ENCODE measurements at places on chromosomes 7 and 10.

- no peak for DNase-seq
- no peak overlapping the region for H3K4me3 ChIP-seq
- H3K27ac ChIP-seq: peak overlapping the region; percentile 32
- peaks cover 67% of the 10 kb centered on the region for H3K4me1 ChIP-seq
- no peaks in the 10 kb centered on the region for H3K27me3 ChIP-seq
- no peaks in the 10 kb centered on the region for H3K36me3 ChIP-seq
Measured at GRCh38 chr7:137953043-137953664, 48.7 kb downstream of the CREB3L2 start.

GRCh38 chr7:81515009-81515408, 254.8 kb downstream of the HGF start:
- no peak overlapping the region for H3K4me3 ChIP-seq
- H3K36me3 ChIP-seq: no peaks in the 10 kb centered on the region

- H3K36me3 ChIP-seq: no peaks in the 10 kb centered on the region
- no peak overlapping the region for H3K4me3 ChIP-seq
- H3K4me1 ChIP-seq: no peaks in the 10 kb centered on the region
- no peak for DNase-seq
- no peak overlapping the region for H3K27ac ChIP-seq
Measured at GRCh38 chr7:118005026-118005425, 131.8 kb upstream of the CTTNBP2 start.

DNA sequence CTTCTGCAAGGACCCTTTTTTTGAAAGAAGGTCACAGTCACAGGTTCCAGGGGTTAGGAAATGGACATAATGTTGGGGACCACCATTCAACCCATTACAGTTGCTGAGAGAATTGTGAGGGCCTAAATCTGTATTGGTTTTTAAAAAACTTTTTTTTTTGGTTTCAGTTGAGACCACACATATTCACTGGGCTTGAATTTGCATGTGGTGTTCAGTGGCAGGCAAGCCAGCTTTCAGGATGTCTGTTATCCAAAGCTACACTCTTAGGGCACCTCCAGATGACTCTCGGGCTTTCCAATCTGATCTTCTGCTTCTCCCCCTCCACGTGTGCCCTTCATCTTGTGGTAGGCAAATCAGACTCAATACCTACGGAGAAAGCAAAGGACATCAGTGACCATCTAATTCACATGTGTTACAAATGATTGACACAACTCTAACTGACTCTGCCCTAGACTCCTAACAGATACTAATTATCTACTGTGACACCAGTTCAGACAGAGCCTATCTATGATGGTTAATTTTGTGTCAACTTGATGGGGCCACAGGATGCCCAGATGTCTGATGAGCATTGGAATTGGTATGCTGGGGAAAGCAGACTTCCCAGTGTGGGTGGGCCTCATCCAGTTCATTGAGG, 93.3 kb upstream of the ELMO1 start:
- no peak overlapping the region for H3K4me3 ChIP-seq
- H3K27me3 ChIP-seq: no peaks in the 10 kb centered on the region
- no peak for DNase-seq
- no peaks in the 10 kb centered on the region for H3K4me1 ChIP-seq
- no peaks in the 10 kb centered on the region for H3K36me3 ChIP-seq

GRCh38 chr10:48606530-48607355, 1.9 kb upstream of the ARHGAP22 start:
- H3K4me3 ChIP-seq: no peak overlapping the region
- no peak for DNase-seq
- H3K4me1 ChIP-seq: peaks cover 35% of the 10 kb centered on the region
- peak overlapping the region; percentile 29 for H3K27ac ChIP-seq
- H3K27me3 ChIP-seq: no peaks in the 10 kb centered on the region

DNA sequence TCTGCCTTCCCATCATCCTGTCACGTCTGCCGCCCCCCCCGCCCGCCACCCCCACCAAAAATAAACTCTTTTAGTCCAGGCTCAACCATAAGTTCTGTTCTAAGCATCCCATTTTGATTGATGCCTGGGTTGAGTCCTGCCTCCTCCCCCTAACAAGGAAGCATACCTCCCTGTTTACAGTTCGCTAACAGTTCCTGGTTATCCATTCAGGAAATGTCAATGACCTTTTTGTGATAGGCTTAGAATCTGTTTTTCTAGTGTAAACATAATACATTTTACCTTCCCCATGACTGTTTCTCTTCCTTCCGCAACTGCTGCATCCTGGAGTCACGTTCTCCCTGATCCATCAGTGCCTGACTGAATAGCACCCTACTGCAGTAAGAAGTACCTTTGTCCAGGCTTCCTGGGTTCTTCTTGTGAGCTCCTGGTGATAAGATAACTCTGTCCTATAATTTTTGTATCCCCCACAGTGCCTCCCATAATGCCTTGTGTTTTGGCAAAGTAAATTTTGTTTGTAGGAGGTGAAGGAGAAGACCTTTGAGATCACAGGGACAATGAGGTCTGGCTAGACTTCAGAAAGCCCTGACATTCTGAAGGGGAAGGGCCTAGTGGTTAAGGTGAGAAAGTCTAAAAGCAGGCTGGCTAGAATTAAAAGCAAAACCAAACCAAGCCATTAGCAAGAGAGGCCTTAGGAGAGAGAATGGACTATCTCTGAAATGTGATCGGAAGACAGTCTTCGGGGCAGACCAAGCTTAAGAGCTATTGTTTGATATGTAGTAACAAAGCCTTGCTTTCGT, 7.3 kb downstream of the AGFG2 start:
- peak overlapping the region; percentile 89 for H3K27ac ChIP-seq
- no peak overlapping the region for H3K4me3 ChIP-seq
- peaks cover 24% of the 10 kb centered on the region for H3K36me3 ChIP-seq
- peaks cover 57% of the 10 kb centered on the region for H3K4me1 ChIP-seq

DNA sequence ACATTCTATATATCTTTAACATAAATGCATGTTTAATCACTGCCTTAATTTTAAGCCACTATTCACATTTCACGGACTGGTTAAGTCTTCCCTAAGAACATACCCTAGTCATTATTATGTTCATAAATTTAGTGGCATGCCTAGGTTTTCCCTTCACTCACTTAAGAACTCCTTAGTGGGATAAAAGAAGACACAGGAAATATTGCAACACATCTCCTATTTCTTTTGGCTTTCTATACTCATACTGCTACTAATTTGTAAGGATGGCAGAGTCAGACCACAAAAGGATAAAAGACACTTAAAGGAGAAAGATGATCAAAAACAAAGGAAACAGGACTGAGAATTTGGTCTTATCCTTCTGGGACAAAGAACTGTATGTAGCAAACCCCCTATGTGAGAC, 951.4 kb downstream of the SORCS3 start:
- no peaks in the 10 kb centered on the region for H3K4me1 ChIP-seq
- no peak overlapping the region for H3K27ac ChIP-seq
- no peaks in the 10 kb centered on the region for H3K27me3 ChIP-seq
- no peaks in the 10 kb centered on the region for H3K36me3 ChIP-seq
- no peak overlapping the region for H3K4me3 ChIP-seq
- no peak for DNase-seq

DNA sequence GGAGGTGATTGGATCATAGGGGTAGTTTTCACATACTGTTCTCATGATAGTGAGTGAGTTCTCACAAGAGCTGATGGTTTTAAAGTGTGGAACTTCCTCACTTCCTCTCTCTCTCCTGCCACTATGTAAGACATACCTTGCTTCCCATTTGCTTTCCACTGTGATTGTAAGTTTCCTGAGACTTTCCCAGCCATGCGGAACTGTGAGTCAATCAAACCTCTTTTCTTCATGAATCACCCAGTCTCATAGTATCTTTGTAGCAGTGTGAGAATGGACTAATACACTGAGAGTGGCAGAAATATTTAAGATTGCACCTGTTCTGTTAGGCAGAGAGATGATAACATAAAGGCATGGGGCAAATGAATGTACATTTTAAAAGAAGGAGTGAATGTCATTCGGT, 507.8 kb downstream of the SORCS3 start:
- DNase-seq: no peak
- H3K27me3 ChIP-seq: no peaks in the 10 kb centered on the region
- no peaks in the 10 kb centered on the region for H3K4me1 ChIP-seq
- no peak overlapping the region for H3K27ac ChIP-seq

DNA sequence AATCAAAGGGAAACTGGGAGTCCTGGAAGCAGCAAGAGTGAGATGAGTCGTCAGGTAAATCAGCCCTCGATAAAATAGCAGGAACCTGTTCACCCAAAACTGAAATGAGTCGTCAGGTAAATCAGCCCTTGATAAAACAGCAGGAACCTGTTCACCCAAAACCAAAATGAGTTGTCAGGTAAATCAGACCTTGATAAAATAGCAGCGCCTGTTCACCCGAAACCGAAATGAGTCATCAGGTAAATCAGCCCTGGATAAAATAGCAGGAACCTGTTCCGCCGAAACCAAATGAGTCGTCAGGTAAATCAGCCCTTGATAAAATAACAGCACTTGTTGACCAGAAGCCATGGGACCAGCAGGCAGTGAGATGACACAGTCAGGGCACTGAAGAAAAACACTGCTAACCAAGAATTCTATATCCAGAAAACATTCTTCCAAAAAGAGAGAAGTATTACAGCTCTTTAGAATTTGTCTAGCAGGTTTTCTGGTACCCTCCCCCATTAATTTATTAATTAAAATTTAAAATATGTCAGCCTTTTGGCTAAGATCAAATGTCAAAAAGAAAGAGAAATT, 3.4 kb upstream of the CYP2E1 start:
- H3K36me3 ChIP-seq: no peaks in the 10 kb centered on the region
- no peak overlapping the region for H3K4me3 ChIP-seq
- no peak overlapping the region for H3K27ac ChIP-seq
- H3K4me1 ChIP-seq: peaks cover 16% of the 10 kb centered on the region
- H3K27me3 ChIP-seq: peaks cover 20% of the 10 kb centered on the region

DNA sequence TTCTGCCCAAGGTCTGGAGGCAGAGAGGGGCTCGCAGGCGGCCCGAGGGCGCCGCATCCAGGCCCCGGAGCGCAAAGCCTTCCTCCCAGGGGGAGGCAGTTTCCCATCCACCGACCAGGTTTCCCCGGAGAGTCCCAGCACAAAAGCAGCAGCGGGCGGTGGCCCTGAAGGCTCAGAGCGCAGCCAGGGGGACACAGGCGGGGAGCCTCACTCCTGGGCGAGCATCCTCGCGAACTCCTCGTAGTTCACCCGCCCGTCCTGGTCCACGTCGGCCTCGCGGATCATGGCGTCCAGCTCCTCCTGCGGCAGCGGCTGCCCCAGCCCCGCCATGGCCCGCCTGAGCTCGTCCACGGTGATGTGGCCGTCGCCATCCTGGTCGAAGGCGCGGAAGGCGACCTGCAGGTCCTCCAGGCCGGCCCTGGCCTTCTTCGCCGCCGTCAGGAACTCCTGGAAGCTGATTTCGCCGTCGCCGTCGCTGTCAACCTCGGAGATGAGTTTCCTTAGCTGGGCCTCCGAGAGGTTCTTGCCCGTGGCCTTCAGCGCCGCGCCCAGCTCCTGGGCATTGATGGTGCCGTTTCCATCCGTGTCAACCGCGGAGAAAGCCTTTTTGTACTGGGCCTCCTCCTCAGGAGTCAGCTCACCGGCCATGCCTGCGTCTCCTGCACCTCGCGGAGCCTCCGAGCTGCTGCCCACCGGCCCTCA, 428 bp downstream of the CALML5 start:
- no peak overlapping the region for H3K4me3 ChIP-seq
- H3K27ac ChIP-seq: no peak overlapping the region
- no peak for DNase-seq
- H3K27me3 ChIP-seq: peaks cover 6% of the 10 kb centered on the region
- H3K4me1 ChIP-seq: no peaks in the 10 kb centered on the region

- H3K4me3 ChIP-seq: peak overlapping the region; percentile 86
- peaks cover 50% of the 10 kb centered on the region for H3K4me1 ChIP-seq
- no peaks in the 10 kb centered on the region for H3K27me3 ChIP-seq
- DNase-seq: no peak
Measured at GRCh38 chr7:44489955-44490350, 505 bp downstream of the NUDCD3 start.

DNA sequence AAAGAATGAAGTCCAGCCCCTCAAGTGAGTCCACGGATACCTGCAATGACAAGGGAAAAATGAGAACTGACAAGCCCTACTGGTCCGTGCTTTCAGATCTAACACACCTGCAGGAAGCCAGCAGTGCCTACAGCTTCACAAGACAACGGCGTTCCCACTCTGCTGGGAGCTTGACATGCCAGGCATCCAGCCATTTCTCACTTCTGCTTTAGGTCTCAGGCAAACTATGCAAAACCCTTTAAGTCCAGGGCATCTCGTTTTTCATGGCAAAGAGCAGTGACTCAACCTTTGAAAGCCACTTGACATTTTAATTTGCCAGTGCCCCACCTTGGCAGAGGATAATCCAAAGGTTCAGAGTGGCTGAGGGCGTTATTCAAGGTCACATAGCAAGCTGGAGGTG, 49.1 kb upstream of the GPAM start:
- no peak for DNase-seq
- no peaks in the 10 kb centered on the region for H3K27me3 ChIP-seq
- no peaks in the 10 kb centered on the region for H3K36me3 ChIP-seq
- H3K4me3 ChIP-seq: no peak overlapping the region
- H3K27ac ChIP-seq: no peak overlapping the region

DNA sequence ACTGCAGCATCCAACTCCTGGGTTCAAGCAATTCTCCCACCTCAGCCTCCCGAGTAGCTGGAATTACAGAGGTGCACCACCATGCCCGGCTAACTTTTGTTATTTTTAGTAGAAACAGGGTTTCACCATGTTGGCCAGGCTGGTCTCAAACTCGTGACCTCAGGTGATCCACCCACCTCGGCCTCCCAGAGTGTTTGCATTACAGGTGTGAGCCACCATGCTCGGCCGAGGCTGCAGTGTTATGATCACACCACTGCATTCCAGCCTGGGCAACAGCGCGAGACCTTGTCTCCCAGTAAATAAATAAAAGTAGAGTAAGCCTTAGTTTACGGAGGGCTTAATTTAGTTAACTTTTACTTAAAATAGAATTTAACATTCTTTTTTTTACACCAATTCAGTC, 23.7 kb upstream of the IGF2BP3 start:
- H3K4me3 ChIP-seq: no peak overlapping the region
- no peaks in the 10 kb centered on the region for H3K27me3 ChIP-seq
- no peak overlapping the region for H3K27ac ChIP-seq
- H3K4me1 ChIP-seq: no peaks in the 10 kb centered on the region
